ENCODE measurements at places on chromosomes 2 and 18.

DNA sequence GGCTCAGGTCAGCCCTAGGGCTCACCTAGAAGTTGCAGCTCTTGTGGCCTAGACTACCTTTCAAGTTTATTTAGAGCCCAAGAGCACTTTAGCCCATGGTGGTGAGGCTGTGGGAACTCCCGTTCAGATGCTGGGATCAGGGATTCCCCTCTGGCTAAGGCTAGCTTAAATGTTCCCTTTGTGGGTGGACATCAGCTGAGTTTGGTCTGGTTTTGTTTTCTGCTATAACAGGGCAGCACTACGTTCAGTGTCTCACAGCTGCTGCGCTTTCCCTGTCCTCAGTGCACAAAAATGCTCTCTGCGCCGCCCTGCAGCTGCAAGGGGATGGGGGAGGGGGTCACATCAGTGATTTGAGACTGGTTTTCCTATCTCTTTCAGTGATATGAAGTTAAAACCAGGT lies 170.5 kb upstream of the KCNJ3 start:
- DNase-seq = no peak

GRCh38 chr2:70921031-70921430 lies 14.7 kb upstream of the ATP6V1B1 start:
- no peak for DNase-seq

- no peak for DNase-seq
Observed at GRCh38 chr2:96146153-96146880, 1.1 kb upstream of the DUSP2 start.

DNA sequence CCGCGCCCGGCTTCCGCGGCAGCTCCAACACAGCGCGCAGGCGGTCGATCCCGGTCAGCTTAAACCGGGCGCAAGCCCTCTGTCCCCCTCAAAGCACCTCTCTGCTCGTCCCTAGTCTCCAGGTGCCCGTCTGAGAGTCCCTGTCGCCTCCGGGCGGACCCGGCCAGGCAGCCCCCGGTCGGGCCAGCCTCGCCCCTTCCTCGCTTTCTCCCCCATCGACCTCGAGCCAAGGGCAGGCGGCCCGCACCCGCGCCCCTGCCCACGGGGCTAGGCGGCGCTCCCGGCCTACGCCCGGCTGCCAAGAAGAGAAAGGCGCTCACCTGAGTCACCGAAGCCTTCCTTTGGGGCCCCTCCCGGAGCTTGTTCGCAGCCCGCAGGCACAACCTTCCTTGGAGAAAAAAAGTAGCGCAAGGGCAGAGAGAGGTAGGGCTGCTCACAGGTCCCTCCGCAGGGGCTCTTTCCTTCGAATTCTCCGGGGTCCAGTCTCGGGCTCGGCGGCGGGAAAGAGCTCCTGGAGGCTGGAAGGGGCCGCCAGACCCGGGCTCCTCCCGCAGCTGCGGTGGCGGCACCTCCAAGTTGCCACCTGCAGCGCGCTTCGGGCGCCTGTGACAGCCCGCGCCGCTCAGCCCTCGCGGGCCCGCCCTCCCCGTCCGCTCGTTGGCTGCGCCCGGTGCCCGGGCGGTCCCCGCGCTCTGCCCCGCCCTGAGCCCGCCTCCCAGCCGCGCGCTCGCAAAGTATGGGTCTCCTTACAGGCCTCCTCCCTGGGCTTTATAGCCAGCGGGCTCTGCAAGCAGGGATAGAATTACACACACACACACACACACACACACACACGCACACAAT lies 86.5 kb upstream of the EPB41L3 start:
- no peak for DNase-seq

- DNase-seq = no peak
Observed at GRCh38 chr2:9945596-9945995, 5.9 kb upstream of the GRHL1 start.

DNA sequence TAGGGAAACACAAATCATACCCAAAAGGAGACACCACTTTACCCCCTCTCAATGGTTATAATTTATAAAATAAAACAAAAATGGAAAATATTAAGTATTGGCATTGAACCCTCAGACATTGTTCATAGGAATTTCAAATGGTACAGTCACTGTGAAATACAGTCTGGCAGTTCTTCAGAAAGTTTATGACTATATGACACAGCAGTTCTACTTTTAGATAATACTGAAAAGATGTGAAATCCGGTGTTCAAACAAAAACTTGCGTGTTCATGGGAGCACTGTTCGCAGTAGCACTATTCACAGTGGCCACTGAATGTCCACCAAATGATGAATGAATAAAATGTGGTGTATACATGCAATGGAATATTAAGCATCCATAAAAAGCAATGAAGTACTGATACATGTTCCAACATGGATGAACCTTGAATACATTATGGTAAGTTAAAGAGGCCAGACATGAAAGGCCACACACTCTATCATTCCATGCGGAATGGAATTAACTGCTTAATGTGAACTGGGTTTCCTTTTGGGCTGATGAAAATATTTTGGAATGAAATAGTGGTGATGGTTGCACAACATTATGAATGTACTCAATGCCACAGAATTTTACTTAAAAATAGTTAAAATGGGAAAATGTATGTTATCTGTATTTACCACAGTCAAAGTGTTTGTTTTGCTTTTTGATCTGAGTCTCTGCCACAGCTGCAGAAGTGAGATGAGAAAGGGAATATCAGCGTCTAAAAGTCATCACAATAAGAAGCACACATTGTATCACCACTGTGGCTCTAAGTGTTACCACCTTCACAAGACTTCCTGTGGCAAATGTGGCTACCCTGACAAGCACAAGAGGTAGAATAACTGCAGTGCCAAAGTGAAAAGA lies 864.6 kb downstream of the SUCLG1 start:
- DNase-seq = no peak

- DNase-seq = peak; percentile 7
Observed at GRCh38 chr2:86518481-86518880, 44.8 kb downstream of the CHMP3 start.

- no peak for DNase-seq
Observed at GRCh38 chr2:117557626-117558025, 256.9 kb upstream of the DDX18 start.

- no peak for DNase-seq
Observed at GRCh38 chr2:54041135-54041534, 70.3 kb upstream of the PSME4 start.

DNA sequence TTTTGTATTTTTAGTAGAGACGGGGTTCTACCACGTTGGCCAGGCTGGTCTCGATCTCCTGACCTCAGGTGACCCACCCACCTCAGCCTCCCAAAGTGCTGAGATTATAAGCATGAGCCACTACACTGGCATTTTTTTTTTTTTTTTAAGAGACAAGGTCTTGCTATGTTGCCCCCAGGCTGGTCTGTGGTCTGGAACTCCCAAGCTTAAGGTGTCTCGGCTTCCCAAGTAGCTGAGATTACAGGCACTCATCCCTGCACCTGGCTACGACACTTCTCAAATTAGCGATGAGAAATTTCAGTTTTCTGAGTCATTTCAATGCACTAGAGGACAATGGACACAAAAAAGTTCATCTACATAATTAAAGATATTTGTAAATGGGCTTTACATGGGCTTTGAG lies 36.6 kb upstream of the TCF7L1 start:
- DNase-seq = no peak

GRCh38 chr2:28083476-28083875 lies 192.9 kb downstream of the BABAM2 start:
- DNase-seq = no peak

GRCh38 chr2:65393743-65394422 lies 38.5 kb downstream of the SPRED2 start:
- no peak for DNase-seq

DNA sequence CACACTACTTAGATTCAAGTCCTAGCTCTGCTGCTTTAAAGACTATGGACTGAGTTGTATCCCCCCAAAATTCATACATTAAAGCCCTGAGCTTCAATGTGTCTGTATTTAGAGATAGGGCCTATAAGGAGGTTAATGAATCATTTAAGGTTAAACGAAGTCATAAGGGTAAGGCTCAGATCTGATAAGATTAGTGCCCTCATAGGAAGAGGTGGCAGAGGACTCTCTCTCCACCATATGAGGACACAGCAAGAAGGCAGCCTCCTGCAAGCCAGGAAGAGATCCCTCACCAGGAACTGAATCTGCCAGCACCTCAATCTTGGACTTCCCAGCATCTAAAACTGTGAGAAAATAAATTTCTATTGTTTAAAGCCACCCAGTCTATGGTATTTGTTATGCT lies 3.1 kb upstream of the CYTIP start:
- DNase-seq = no peak

DNA sequence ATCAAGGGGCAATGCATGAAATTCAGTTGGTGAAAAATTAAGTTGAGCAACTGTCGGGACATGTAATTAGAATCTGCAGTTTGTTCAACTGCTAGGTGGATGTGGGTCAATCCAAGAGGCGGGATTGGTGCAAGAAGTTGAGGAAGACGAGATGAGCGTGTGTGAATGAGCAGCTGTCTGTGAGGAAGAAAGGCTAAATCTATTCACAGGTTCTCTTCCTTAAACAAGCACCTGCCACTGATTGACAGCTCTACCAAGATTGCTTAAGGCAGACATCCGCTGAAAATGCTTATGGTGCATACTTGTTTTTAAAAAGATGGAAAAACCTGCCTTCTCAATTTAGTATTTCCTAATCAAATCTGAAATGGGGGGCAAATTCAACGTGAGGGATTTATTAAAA lies 323.4 kb upstream of the THUMPD2 start:
- no peak for DNase-seq

DNA sequence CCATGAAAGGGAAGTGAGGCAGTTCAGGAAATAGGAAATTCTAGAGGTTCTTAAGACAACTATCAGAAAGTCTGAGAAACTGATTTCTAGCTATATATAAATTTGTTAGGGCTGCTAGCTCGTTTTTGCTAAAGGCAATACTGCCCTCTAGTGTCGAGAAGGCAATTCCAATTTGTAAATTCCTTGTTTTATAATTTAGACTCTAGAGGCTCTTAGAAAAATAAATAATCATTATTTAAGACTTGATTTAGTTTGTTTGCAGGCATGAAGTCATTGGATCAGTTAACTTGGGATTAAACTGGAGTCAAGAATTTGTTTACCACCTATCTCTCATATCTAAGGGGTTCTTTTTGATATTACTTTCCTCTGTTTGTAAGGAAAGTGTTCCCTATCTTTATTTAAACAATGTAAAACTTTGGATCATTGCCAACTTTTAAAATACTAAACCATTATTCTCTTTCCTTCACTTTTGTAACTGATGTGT lies 66.2 kb downstream of the ACVR2A start:
- DNase-seq = peak; percentile 5

GRCh38 chr2:29129586-29130281 lies 14.5 kb downstream of the CLIP4 start:
- DNase-seq = no peak

DNA sequence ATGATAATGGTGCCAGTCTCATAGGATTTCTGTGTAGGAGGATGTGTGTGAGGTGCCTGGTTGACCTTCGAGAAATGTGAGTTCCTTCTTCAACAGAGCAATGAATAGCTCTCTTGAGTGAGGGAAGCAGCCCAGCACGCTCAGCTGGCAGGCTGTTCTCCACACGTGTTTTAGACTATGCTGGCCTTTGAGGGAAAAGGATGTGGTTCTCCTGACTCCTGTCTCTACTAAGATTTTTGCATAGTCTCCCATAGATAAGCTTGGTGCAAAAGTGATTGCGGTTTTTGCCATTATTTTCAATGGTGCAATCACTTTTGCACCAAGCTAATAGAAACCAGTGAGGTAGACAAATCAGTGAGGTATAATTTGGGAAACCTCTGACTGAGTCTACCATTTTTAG lies 284.1 kb downstream of the SLC4A3 start:
- no peak for DNase-seq

DNA sequence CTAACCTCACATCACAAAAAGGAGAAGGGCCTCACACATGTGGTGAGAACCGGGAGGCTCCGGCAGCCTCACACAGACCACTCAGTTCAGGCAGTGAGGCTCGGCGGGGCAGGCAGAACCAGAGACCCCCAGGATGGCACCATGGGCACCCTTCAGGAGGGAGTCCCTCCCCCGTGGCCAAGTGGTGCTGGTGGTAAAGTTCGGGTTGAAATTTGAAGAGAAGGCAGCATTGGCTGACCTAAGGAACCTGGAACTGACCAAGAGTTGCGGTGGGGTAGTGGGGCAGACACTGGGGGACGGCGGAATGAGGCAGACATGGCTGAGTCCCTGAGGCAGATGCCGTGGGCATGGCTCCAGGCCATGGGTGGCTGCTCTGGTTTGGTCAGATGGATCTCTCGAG lies 239.3 kb upstream of the MYT1L start:
- no peak for DNase-seq

DNA sequence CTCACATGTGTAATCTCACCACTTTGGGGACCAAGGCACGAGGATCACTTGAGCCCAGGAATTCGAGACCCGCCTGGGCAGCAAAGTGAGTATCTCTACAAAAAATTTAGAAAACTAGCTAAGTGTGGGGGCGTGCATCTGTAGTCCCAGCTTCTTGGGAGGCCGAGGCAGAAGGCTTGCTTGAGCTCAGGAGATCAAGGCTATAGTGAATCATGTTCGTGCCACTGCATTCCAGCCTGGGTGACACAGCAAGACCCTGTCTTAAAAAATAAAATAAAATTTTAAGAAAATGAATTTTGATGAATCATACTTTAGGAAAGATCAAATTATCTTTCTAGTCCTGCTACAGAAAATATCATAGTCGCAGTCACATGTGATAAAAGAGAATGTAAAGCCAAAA lies 46.9 kb downstream of the CABYR start:
- DNase-seq = no peak

DNA sequence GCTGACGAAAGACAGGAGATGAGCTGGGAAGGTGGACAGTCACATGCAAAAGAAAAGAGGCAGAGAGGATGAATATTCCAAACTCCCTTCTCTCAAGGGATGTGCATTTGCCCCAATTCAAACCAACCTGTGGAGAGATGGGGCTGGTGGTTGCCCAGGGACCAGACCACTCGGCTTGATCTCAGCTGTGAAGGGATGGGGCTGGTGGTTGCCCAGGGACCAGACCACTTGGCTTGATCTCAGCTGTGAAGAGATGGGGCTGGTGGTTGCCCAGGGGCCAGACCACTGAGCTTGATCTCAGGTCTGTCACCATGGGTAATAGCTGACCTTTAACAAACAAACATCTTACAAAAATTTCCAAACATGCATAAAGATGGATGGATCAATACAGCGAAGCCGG lies 42.5 kb upstream of the SALL3 start:
- DNase-seq = no peak

DNA sequence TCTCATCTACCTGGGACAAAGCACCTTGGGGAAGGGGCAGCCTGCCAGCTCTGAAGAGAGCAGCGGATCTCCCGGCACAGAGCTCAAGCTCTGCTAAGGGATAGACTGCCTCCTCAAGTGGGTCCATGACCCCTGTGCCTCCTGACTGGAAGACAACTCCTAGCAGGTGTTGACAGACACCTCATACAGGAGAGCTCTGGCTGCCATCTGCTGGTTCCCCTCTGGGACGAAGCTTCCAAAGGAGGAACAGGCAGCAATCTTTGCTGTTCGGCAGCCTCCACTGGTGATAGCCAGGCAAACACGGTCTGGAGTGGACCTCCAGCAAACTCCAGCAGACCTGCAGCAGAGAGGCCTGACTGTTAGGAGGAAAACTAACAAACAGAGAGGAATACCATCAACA lies 549.9 kb upstream of the LRATD1 start:
- DNase-seq = no peak
